Right ventricle myocardium superior (tissue), 1 donor: ENCODE measurements at places on chromosomes 4 and X.

DNA sequence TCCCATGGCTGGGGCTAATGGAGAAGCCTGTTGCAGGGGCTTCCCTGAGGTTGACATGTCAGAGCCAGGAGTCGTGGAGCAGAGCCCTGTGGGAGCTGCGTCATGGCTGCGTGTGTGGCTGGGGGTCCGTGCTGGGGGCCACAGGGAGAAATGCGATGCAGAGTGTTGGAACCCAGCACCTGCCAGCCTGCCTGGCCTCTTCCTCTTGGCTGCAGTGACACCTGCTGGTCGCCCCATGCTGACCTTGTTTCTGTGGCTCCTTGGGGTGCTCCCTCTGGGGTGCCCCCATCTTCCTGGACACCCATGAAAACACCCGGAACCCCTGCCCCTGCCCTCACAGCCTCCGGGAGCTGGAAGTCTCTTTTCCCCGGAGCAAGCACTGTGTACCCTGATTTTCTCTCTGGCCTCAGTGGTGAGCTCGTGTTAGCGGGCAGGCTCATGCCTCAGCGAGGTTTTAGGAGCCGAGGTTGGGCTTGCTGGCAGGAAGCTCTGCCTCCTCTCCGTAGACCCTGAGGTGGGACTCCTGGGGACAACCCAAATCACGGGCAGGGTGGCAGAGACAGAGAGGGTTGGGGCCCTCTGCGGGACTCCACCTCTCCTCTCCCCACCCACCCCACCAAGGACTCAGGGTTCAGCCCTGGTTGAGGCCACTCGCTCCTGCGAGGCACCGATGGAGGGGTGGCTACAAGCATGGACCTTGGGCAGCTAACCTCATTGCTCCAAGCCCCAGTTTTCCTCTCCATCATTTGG, 103.7 kb downstream of the SORCS2 start:
- DNase-seq, result peak; percentile 57

GRCh38 chr4:9984621-9985020, 36.7 kb downstream of the SLC2A9 start:
- DNase-seq, result no peak

DNA sequence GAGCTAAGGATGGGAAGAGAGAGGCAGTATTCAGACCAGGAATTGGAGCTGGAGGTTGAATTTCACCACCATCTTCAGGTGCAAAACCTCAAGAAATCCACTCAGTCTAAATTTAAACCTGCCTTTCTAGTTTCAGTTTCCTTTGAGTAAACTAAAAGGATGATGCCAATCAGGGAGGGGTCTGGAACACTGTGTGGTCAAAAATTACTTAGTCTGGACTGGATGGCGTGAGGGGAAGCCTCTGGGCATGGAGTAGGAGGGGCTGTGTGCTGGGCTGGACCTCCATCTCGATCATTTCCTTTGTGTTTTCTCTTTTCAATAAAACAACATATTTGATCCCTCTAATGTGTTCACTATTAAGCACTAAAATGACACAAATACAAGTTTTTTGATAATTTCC, 120.1 kb downstream of the GC start:
- DNase-seq, result no peak

GRCh38 chr4:80255329-80256095, 11.0 kb upstream of the FGF5 start:
- DNase-seq, result no peak

DNA sequence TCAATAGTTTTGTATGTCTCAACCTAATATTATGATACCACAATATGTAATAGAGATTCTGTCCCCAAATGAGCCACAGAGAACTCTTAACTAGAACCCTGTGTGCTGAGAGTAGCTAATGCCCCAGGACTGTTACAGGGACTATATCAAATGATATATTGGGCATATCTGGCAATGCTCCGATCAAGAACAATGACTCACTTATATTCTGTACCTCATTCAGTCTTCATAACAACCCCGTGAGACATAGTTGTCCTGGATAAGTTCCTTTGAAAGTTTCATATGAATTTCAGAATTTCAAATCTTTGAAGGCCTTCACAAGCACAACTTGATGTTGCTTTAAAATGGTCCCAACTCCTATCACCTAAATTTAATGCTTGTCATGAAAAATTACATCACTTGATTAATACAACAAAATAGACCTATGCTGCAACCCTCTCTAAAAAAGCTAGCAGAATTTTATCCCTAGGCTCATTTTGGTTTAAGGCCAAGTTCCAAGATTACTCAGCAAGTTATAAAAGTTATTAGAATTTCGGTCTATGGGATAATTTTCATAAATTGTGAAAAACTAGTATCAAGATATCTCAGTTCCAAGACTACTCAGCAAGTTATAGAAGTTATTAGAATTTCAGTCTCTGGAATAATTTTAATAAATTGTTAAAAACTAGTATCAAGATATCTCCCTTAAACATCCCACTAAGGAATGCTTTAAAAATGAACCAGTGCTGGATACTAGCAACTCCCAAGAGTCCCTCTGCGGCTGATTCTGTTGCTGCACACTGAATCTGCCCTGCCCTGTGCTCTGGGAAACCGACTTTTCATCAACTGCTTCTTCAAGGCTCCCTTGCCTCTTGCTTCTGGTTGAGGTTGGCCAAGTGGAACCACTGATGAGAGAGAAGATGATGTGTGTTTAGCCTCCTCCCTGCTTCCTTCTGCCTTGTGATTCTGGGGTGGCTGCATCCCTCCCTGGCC, 6.0 kb upstream of the ANXA3 start:
- no peak for DNase-seq
